Stimulated activated CD4-positive, alpha-beta T cell treated with anti-CD3 and anti-CD28 coated beads, Interleukin-1b, Interleukin-23, amount 100 ng/mL, for 48 hours (primary cell): ENCODE measurements at places on chromosomes 1 and 21.

DNA sequence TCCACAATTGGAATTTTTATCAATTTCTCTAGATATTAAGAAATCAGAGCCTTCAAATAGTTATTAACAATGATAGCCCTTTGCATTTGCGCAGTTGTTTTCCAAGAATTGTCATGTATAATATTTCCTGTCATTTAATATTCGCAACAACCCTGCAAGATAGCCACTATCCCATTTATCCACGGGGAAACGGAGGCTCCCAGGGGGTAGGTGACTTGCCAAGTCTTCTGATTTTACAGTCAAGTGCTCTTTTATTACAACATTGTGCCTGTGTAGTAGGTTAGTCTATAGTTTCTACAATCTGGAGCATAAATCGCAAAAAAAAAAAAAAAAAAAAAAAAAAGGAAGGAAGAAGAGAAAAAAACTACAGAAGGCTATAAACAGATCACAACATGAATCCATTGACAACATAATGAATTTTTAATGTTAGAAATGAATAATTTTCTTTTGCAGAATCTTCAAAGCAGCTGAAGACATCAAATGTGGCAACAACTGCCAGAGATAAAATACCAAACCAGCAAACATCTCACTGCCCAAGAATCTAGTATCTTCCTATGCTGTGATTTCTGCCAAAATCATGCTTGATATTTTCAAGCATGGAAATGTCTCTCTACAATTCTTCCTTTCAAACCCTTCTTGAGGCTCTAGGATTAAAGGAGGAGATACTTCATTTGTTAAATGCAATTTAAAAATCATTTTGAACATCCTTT, 125.5 kb downstream of the PTPN14 start:
- DNase-seq, result no peak

DNA sequence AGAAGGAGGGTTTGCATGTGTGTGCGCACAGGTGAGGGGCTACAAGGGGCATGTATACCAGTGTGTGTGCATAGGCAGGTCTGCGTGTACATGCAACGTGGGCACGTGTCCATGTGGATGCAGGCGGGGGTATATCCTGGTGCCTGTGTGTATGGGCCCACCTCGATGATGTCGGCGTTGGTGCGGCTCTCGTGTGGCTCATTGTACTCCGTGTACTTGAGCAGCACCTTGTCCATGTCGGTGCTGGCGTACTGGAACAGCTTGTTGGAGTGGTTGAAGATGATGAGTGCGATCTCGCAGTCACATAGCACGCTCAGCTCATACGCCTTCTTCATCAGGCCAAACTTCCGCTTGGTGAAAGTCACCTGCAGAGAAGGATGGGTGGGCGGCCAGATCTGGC, 18.3 kb downstream of the MEF2D start:
- no peak for DNase-seq

- no peak for DNase-seq
Measured at GRCh38 chr1:62068416-62068843, 126.2 kb upstream of the L1TD1 start.

DNA sequence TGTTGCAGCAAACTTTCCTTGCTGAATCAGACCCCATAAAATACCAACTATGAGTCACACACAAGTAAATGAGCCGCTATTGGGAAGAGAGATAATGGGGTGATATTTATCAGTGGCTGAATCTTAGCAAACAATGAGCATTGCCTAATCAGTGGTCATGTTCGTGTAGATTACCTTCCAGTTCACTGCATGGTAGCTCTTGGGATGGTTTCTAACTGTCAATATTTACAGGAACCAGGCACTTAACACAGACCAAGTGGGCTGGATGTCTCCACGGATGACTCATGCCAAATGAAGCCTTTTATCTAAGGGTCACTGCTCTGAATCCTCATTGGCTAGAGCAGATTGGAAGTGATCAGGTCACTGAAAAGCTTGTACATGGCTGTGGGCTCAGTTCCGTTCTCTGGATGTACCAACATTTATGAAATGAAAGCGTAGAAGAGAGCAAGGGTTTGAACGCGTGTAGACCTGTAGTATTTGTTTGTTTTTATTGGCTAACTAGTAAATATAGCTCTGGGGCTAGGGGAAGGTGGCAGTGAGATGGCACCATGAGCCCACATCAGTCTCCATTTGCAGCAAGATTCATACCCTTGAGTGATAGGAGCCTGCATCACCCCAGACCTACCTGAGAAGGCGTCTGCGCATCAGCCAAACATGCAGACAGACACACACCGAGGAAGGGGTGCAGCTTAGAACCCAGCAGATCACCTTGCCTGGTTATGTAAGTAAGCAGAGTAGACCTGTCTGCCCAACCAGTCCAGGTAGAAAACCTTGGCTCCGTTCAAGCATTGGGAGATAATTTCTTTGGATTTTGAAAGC, 153.3 kb downstream of the TOMM20 start:
- no peak for DNase-seq

DNA sequence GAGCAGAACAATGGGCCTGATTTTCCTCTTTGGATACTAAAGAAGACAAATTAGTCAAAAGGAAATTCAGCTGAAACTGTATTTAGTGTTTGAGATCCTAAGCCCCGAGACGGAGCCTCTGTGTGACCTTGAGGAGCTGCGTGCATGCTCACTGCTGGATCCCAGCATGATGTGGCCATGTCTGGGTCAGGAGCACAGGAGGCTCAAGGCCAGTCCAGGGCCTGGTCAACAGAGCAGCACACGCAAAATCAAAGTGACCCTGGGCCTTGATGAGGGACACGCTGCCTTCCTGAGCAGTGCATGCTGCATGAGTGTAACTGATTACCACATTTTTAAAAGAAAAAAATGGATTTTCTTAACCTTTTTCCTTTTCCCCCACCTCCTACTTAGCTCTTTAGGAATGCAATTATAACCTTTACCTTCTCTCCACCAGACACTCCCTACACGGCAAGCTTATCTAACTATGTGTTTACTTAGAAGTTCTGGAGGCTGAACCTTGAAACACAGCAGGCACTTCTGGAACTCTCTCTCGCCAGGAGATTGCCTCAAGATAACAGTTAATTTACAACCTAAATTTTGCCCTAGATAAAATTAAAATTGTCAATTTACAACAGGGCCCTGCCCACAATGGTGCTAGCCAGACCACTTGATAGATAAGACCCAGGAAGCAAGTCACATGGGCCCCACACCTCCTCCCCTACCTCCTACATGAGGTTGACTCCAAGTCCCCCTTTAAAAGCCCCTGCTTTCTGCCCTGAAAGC, 144.6 kb downstream of the LRIG2 start:
- DNase-seq, result no peak

- no peak for DNase-seq
Measured at GRCh38 chr1:1020415-1021009, 592 bp downstream of the AGRN start.

DNA sequence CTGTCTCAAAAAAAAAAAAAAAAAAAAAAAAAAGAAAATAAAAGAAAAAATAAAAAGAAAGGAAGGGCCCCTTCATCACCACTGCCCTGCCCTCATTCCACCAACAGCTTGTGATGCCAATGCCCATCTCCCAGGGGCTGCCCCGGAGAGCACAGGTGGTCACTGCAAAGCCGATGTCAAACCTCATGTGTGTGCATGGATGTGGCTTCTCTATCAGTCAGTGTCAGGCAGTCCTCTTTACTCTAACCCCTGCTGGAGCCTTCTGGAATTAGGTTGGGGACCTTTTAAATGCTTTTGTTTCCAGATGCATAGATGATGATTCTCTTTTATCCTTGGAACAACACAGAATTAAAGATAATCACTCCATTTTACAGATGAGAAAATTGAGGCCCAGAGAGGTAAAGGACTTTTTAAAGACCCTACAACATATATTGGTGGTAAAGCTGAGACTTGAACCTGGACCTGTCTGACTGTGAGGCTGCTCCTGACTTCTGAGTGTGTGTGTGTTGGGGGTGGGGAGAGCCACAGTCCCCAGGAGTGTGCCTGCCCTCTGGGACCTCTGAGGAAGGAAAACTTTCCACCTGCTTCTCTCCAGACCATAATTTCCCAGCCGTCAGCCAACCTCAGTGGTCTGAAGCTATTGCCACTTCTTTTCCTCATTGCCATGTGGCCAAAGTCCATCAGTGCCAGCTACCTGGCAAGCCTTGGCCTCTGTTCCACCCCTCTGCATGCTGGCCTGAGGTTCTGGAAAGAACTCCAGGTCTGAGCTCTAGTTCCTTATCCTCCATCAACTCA, 3.0 kb upstream of the TMEM54 start:
- DNase-seq, result no peak

DNA sequence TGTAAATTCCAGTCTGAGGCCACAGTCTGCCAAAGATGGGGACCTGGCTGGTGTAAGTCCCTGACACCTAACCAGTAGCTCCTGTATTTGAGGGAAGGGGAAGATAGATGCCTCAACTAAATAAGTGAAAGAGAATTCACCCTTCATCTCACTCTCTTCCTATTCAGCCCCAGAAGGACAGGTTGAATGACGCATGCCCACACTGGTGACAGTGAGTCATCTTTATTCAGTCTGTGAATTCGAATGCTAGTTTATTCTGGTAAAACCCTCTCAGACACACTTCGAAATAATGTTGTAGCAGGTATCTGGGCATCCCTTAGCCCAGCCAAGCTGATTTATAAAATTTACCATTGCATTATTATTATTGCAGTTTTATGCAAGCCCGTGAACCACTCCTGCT, 617.0 kb upstream of the PRMT6 start:
- no peak for DNase-seq

DNA sequence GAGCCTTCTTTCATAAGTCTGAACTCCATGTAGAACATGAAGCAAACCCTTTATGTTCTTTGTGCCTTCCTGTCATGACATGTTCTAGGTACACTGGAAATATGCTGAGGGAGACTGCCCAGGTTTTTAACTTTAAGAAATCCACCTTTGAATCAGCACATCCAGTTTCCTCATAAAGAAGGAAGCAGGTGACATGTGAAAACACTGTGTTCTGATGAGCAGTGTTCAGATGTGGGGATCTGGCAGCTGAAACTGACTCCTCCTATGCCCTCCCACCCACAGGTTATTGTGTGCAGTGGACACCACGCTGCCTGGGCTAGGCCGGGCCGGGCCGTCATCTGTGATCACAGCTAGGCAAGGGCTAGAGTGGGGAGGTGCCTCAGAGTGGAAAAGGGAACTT, 51.1 kb downstream of the CNN3 start:
- no peak for DNase-seq

DNA sequence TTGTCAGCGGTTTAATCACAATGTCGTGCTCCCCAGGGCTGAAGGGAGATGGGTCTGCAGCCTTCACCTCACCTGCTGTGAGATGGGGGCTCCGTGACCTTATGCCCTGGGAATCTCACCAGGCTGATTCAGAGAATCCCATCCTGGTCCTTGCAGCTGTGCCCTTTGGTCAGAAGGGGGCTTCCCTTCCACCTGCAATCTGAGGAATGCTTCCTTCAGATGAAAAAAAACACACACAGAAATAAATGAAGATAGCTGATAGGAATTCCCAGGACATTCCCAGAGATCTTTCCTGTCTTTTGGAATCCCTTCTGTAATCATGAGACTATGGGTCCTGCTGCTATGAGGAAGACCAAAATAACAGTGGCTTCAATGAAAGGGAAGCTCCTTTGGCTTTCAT, 127.0 kb upstream of the VAMP3 start:
- DNase-seq, result no peak

- DNase-seq, result no peak
Measured at GRCh38 chr1:236794585-236795034, 482 bp upstream of the MTR start.

- peak; percentile 39 for DNase-seq
Measured at GRCh38 chr1:53552981-53553733, 94.0 kb downstream of the DMRTB1 start.

DNA sequence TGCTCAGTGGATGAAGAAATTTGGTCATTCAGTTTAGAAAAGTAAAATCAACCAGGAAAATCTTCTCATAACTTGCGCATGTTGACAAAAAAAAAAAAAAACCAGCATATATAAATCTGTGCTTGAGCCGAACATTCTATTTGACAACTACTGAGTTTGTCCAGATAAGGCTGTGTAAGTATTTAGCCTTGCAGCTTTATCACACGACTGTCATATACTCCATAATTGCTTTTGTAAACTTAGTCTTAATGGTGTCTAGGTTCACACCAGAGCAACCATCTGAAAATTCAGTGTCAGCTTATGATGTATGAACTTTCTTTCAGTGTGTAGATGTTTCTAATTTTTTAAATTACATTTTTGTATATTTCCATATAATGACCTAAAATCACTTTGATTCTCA, 1173.8 kb upstream of the TMPRSS15 start:
- DNase-seq, result no peak

- DNase-seq, result no peak
Measured at GRCh38 chr1:56265216-56265615, 314.1 kb downstream of the PLPP3 start.

DNA sequence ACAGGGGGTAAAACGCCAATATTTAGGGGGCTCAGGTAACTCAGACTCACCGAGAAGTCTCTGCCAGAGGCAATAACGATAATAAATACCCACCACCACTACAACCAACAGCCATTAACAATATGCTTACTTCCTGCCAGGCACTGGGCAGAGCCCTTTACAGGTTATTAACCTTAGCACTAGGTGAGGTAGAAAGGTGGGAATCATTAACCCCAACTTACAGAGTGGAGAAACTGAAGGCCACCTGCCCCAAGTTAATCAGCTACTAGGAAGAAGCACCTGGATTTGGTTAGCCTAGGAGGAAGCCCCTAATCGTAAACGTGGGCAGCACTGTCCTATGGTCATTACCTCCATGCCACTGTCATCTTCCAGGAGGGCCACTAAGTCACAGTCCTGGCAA, 110.0 kb downstream of the UBR4 start:
- no peak for DNase-seq

DNA sequence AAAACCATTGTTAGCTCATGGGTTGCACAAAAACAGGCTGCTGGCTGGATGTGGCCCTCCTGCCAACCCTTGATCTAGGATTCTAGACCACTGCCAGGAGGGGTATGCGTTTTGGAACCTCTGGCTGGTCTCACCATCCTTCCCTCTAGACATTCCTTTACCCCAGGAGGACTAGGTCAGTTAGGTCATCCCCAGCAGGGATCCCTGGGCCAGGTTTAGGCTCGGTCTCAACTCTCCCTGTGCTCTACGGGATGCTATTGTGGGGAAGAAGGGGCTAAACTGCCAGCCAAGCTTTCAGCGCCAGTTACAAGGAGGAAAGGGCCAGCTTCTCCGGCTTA, 22.7 kb downstream of the SLC2A1 start:
- no peak for DNase-seq

DNA sequence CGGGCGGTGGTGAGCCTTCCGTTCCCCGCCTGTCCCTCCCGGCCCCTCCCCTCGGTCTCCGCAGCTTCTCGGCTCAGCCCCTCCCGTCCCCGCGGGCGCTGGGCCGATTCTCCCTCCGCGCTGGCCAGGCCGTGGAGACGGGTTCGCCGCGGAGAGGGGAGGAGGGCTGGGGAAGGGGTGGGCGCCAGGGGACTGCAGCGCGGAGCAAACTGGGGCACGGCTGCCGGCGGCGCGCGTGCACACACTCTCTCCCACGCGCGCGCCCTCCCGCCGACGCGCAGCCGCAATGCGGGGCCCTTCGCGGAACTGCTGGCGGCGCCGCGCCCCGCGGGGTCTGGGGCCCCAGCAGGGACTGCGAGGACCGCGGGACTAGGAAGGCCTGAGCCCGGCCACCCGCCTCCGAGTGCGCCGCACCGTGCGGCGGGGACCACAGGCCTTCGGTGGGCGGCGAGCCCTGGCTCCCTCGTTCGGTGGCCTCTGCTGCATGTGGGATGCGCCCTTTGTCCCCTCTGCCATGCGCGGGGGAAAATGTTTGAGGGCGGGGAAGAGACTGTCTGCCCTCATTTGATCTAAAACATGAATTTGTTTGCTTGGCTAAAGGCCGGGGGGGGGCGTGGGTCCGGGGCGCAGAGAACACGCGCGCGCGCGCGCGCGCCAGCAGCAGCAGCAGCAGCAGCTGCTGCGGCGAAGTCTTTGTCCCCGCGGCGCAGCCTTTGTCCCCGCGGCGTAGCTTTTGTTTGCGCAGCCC, 90.7 kb upstream of the VAMP3 start:
- peak; percentile 19 for DNase-seq

GRCh38 chr1:2802421-2802961, 998 bp upstream of the TTC34 start:
- DNase-seq, result no peak
